ENCODE measurements at places on chromosomes 5 and 9. TPM values are rescaled to one million over a fixed set of nuclear protein-coding genes. Genes with fewer than 3 reads are reported as not detected.

DNA sequence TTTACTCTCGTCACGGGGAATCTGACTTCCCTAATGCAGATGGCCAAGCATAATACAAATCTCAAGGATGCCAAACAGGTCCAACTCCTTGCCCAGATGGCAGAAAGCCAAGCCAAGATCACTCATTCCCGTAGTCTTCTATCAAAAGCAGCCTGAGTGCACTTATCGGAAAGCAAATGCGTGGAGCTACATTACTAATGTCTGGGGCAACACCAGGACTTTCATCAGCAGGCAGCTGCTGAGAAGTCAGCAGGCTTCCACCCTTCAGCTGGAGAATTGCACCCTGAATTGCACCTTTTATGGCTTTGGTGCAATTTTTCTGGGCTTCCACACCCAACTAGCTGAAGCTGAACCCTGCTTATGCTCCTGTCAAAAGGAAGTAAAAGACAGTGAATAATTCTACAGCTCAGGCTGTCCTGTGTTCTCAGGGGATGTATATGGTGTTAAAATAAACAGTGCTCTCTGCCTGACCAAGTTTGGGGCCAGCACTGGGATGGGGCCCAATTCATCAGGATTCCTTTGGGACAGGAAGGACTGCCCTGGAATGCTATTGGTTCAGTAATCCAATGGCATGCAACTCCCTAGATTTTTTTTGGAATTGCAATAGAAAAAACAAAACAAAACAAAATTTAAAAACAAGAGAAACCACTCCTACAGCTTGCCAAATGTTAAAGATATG lies 92.6 kb downstream of the DPYSL3 start:
- no peak for DNase-seq

DNA sequence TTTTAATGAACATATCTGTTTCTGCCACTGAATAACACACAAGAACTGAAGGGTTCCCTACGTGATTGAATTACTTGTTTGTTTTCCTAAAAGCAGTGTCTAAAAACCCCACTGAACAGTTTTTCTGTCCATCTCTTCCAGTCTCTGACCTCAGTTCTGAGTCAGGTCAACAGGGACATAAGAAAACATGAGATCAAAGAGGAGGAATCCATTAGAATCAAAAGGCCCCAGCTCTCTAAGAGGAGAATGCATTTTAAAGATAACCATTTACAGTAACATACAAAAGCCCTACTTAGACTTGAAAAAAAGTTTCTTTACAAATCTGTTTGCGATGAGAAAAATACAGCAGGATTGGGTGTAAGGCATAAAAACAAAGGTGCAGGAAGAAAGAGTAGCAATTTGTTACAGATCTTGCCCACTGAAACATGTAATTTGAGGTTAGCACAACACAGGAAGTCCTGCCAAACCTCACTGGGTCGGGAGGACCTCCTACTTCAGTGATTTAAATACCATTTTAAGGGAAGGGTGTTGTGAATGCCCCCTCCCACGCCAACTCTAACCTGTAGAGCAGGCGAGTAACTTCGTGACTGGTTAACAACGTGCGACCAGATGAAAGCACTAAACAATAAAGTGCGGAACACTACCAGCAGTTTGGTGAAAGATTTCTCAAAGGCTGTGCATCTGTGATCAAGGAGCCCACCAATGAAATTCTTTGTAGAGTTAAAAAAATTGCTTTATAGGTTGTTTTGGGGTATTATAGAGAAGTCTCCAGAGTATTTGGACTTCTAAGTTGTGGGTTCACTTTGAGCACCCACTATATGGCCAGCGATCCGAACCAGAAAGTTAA lies 1.3 kb downstream of the QSOX2 start:
- DNase-seq: no peak

Gene MOB3B
- total RNA-seq: 0.15 TPM

DNA sequence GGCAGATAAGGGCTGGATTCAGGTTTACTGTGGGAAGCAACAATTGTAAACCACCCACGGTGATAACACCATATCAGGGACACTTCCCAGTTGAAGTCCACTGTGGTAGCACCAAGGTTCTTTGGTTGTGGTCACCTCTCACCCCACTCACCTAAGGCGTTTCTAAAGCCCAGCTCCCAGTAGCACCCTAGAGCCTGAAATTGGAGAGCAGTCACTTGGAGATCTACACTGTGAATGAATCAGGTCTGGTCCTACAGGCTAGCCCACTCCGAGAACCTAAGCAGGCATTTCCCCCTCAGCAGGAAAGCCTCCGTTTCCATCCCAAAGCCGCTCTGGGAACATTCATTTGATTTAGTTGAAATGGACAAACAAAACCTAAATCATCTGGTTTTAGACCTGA lies 191.3 kb downstream of the TTC39B start:
- no peak for DNase-seq

DNA sequence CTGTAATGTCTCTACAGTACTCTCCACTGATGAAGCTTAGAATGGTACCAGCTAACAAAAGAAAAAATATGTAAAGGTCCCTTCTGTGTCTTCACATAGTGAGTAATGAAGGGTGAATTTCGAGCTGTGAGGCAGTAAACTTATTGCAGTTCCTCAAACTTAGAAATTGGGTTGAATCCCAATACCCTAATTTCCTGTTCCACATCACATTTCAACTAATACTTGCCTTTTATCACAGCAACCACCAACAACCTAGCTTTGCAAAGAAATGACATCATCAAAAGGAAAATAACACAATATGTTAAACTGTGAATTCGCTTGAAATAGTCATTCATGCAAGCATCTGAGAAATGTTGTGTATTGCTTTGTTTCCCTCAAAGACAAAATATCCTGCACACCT lies 9.4 kb upstream of the TNFAIP8 start:
- no peak for DNase-seq

GRCh38 chr9:120109242-120109641 lies 470.7 kb downstream of the CDK5RAP2 start:
- DNase-seq: peak; percentile 62

All from NCI-H460 (cell line).